ENCODE measurements at places on chromosomes 5 and 9. TPM values are rescaled to one million over a fixed set of nuclear protein-coding genes. Genes with fewer than 3 reads are reported as not detected.

DNA sequence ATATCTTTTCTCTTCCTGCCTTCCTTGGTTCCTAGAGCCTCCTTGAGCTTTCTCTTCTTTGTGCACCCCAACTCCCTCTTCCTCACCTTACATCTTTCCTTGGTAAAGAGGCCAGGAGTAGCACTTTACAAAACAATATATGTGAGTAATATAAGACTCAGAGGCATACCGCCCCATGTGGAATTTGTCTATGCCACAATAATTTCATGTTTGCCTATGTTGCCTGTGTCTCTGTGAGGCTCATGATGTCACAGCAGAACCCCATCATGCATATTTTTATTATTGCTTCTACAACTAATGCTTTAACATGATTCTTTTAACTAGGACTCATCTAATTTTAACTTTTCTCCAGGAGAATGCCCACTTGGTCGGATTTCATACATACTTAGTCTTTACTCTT lies 15.0 kb upstream of the LVRN start:
- no peak overlapping the region for H3K27ac ChIP-seq
- no peak overlapping the region for H3K4me3 ChIP-seq
- no peaks in the 10 kb centered on the region for H3K36me3 ChIP-seq
- no peaks in the 10 kb centered on the region for H3K27me3 ChIP-seq
- no peak for DNase-seq

DNA sequence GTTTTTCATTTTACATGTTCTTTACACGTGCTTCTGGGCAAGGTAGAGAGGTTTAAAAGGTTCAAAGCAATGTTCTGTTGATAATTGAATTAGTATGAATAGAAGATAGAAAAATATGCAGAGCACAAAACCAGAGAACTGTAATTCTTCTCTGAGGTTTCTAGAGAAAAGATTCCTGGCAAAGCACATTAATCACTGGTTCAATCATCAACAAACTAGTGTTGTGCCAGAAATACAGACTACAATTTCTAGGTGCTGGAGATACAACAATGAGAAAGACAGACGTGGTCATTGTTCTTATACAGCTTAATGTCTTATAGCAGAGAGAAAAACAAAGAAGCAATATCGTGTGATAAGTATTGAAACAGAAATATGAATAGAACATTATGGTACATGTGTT lies 25.5 kb downstream of the MEGF9 start:
- H3K27me3 ChIP-seq = no peaks in the 10 kb centered on the region
- DNase-seq = no peak
- no peak overlapping the region for H3K4me3 ChIP-seq
- no peaks in the 10 kb centered on the region for H3K4me1 ChIP-seq
- H3K36me3 ChIP-seq = no peaks in the 10 kb centered on the region
- no peak overlapping the region for H3K27ac ChIP-seq

- H3K27ac ChIP-seq = peak overlapping the region; percentile 83
- H3K4me3 ChIP-seq = no peak overlapping the region
- no peaks in the 10 kb centered on the region for H3K27me3 ChIP-seq
- DNase-seq = peak; percentile 45
These were observed 80.4 kb upstream of the ADAMTSL1 start for GRCh38 chr9:18393340-18394130.

DNA sequence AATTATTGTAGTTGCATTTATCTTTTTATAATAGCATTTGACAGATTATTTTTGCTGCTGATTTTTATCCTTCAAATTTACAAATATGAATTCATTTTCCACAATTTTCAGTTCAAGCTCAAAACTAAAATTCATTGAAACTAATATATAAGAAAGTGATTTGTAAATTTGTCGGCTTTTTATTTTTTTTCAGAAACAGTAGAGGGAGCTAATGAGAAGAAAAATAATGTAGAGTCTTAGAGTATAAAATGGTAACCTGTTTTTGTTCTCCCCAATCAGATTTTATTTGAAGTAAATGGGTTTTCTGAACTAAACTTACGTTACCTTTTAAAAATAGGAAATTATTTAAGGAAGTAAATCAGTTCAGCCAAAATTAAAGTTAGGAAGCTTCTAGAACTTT lies 19.2 kb downstream of the PRRC1 start:
- H3K4me1 ChIP-seq = no peaks in the 10 kb centered on the region
- no peak for DNase-seq
- no peak overlapping the region for H3K27ac ChIP-seq

DNA sequence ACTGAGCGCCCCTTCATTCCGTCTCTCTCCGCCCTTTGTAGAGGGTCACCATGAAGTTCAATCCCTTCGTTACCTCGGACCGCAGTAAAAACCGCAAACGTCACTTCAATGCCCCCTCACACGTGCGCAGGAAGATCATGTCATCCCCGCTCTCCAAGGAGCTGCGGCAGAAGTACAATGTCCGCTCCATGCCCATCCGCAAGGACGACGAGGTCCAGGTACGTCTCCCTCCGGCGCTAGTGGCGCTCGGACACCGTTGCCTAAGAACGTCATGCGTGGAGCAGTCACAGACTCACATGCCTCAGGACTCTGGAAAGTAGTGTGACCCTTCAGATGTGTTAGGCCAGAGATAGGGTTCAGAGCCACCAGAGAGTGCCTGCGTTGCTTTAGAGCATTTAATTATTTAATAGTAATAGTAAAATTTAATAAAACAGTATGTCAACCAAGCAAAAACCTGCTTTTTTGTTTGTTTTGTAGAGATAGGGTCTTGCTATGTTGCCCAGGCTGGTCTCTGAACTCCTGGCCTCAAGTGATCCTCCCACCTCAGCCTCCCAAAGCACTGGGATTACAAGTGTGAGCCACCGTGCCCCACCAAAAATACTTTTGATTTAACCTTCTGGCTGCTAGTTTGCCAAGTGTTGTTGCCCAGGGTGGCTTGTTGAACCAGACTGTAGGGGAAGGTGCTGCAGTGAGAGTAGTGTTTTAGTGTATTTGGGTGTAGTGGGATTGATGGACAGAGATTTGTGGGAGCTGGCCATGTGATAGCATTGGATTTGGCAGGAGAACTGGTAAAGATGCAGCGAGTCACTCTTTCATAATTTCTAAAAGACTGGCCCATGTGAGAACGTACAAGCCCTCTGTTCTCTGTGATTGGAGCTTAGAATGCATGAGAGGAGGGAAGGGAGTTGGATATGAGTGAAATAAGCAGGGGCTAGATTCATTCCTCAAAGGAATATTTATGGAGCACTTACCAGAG lies 888 bp downstream of the RPL26L1 start:
- peak overlapping the region; percentile 82 for H3K4me3 ChIP-seq
- no peaks in the 10 kb centered on the region for H3K36me3 ChIP-seq
- peak overlapping the region; percentile 84 for H3K27ac ChIP-seq
- peaks cover 4% of the 10 kb centered on the region for H3K4me1 ChIP-seq
- no peaks in the 10 kb centered on the region for H3K27me3 ChIP-seq
- DNase-seq = no peak

Gene FREM1
- 17.1 TPM for total RNA-seq

Gene SYNPO
- 11.5 TPM for total RNA-seq

- no peaks in the 10 kb centered on the region for H3K36me3 ChIP-seq
- no peaks in the 10 kb centered on the region for H3K4me1 ChIP-seq
- no peaks in the 10 kb centered on the region for H3K27me3 ChIP-seq
- no peak overlapping the region for H3K4me3 ChIP-seq
- no peak for DNase-seq
- peak overlapping the region; percentile 5 for H3K27ac ChIP-seq
These were observed 38.4 kb downstream of the EGR1 start for GRCh38 chr5:138503487-138504270.

DNA sequence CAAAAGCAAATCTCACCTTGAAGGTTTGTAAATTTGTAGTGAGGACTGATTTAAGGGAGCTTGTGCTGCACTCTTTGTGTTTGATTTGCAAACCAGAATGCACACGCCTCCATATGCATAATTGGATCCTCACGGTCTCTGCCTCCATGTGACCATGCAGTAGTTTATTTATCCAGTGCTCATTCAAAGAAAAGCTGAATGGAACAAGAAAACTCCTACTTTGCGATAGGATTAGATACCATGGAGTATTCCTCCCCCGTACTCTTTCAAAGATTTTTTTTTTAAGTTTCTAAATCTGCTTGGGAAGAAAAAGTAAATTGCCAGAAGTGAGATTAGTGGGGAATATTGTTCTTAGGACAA lies 290.4 kb upstream of the TUT7 start:
- H3K27me3 ChIP-seq = no peaks in the 10 kb centered on the region
- no peaks in the 10 kb centered on the region for H3K36me3 ChIP-seq
- no peak overlapping the region for H3K27ac ChIP-seq
- no peaks in the 10 kb centered on the region for H3K4me1 ChIP-seq
- no peak overlapping the region for H3K4me3 ChIP-seq
- DNase-seq = no peak

DNA sequence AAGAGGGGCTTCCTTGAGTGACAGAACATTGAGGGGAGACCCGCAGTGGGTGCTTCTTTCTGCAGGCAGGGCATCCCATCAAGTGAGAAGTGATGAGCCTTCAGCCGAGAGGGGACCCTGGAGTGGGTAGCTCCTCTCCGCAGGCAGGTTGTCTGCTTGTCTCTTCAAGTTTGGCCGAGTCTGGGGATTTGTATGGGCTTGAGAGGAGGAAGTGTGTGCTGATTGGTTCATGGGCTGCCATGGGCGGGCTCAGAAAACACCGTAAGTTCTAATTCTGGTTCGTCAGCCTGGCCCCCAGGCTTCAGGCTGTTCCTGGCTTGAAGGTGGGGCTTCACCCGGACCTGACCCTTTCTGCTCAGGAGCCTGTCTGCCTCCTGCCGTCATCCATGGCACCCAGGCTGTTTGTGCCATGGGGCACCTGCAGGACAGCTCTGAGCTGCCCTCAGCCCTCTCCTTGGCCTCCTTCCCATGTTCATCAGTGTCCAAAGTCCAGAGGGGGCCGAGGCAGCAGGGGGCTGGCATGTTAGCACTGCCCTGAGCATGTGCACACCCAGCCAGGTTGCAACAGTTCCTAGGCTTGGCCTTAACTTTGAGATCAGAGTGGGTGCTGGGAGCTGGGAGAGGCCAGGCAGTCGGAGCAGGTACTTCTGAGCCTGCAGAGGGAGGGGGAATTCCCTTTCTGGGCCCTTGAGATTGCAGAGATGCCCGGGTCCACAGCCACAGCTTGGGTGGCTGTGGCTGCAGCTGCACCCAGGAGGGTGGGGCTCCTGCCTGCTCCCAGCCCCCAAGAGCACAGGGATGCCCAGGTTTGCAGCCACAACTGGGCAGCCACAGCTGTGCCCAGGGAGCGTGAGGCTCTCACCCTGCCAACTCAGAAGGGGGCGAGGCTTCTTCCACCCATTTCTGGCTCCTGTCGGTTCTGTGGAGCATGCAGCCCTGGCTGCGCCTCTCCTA lies 13.5 kb upstream of the DHFR start:
- no peak for DNase-seq
- H3K4me3 ChIP-seq = no peak overlapping the region
- H3K27ac ChIP-seq = no peak overlapping the region
- no peaks in the 10 kb centered on the region for H3K4me1 ChIP-seq
- H3K27me3 ChIP-seq = no peaks in the 10 kb centered on the region

Gene XRCC4
- 1.3 TPM for total RNA-seq

- H3K36me3 ChIP-seq = no peaks in the 10 kb centered on the region
- H3K4me1 ChIP-seq = peaks cover 6% of the 10 kb centered on the region
- no peak overlapping the region for H3K4me3 ChIP-seq
- H3K27ac ChIP-seq = no peak overlapping the region
- H3K27me3 ChIP-seq = no peaks in the 10 kb centered on the region
These were observed 129.7 kb downstream of the GOLPH3 start for GRCh38 chr5:32044434-32044833.

- H3K4me1 ChIP-seq = peaks cover 6% of the 10 kb centered on the region
- peak overlapping the region; percentile 73 for H3K27ac ChIP-seq
- H3K27me3 ChIP-seq = no peaks in the 10 kb centered on the region
- DNase-seq = no peak
- no peaks in the 10 kb centered on the region for H3K36me3 ChIP-seq
These were observed 44.8 kb downstream of the ANGPTL2 start for GRCh38 chr9:127077644-127077946.

Gene IL5
- total RNA-seq = not detected

Gene KCNN2
- 1.8 TPM for total RNA-seq

GRCh38 chr5:67021521-67021920 lies 175.1 kb downstream of the CD180 start:
- no peak overlapping the region for H3K4me3 ChIP-seq
- DNase-seq = no peak
- peak overlapping the region; percentile 17 for H3K27ac ChIP-seq
- no peaks in the 10 kb centered on the region for H3K27me3 ChIP-seq
- no peaks in the 10 kb centered on the region for H3K36me3 ChIP-seq
